ENCODE measurements at places on chromosomes 4 and X. TPM values are rescaled to one million over a fixed set of nuclear protein-coding genes. Genes with fewer than 3 reads are reported as not detected.

MRPS18C gene
- total RNA-seq: 51.4 TPM

DNA sequence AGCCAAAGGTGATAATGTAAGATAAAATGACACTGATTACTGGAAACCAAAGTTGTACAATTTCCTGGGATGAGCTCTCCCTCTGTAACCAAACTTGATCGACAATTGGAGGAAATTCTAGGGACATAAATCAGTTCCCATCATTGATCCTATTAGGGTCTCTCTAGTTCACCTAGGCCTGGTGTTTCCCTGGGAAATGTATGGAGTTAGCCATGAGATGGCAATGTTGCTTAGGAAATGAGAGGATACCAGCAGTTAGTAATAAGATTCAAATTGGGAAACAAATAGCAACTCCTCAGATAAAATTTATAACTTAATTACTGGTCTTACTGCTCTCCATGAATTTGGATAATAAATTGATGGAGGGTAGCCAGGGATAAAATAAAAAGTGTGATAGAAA, 52.2 kb downstream of the SPATA18 start:
- H3K4me1 ChIP-seq: no peaks in the 10 kb centered on the region
- no peak overlapping the region for H3K27ac ChIP-seq

DNA sequence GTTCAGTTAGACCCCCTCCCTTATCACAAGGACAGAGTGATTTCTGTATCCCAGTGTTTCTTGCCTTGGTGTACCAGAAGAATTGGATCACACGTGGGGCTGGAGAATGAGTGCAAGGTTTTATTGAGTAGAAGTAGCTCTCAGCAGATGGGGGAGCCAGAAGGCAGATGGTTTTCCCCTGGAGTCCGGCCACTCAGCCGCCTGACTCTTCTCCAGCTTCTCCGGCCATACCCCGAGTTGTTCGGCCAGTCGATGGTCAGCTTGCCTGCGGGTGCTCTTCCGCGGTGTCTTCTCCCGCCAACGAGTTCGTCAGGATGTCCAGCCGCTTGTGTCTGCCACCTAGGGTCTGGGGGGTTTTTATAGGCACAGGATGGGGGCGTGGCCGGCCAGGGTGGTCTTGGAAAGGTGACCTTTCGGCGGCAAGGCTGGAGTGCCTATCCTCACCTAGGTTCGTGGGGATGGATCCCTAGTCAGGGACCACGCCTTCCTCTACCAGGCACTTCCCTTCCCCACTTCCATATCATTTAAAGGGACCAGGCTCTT, 14.5 kb downstream of the GAB1 start:
- no peak overlapping the region for H3K4me3 ChIP-seq
- no peak for DNase-seq
- H3K27ac ChIP-seq: no peak overlapping the region
- H3K4me1 ChIP-seq: no peaks in the 10 kb centered on the region

- no peaks in the 10 kb centered on the region for H3K27me3 ChIP-seq
- no peak overlapping the region for H3K27ac ChIP-seq
- H3K4me1 ChIP-seq: no peaks in the 10 kb centered on the region
- no peak for DNase-seq
- H3K36me3 ChIP-seq: no peaks in the 10 kb centered on the region
- H3K4me3 ChIP-seq: no peak overlapping the region
Measured at GRCh38 chr4:159416996-159417395, 314.1 kb downstream of the RAPGEF2 start.

GRCh38 chr4:5341526-5341925, 290.2 kb downstream of the STK32B start:
- no peaks in the 10 kb centered on the region for H3K36me3 ChIP-seq
- H3K4me3 ChIP-seq: no peak overlapping the region
- H3K27me3 ChIP-seq: no peaks in the 10 kb centered on the region
- H3K27ac ChIP-seq: no peak overlapping the region
- no peak for DNase-seq
